ENCODE measurements at places on chromosomes 7 and 10. TPM values are rescaled to one million over a fixed set of nuclear protein-coding genes. Genes with fewer than 3 reads are reported as not detected.

DNA sequence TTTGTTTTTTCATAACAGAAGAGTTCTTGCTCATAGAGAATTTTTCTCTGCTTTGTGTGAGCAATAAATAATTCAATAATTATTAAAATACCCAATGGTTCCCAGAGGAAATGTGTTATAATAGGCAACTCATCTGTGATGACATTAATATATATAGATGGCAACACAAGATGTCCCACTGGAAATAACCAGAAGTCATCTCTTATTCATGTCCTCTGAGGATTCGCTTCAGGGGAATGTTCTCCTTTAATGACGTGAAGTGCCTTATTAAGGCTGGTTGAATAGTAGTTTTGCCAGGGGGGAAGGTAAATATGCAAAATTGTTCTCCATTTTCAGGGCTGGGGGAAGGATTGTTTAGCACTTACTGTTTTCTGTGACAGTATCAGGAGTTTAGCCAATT lies 3.1 kb downstream of the SLC39A12 start:
- peak; percentile 73 for DNase-seq
- no peak overlapping the region for H3K27ac ChIP-seq
- H3K4me1 ChIP-seq: peaks cover 27% of the 10 kb centered on the region

GRCh38 chr10:3757638-3758490 lies 27.1 kb downstream of the KLF6 start:
- H3K4me1 ChIP-seq: peaks cover 15% of the 10 kb centered on the region
- no peaks in the 10 kb centered on the region for H3K36me3 ChIP-seq
- no peak overlapping the region for H3K4me3 ChIP-seq
- H3K27ac ChIP-seq: no peak overlapping the region
- peak; percentile 35 for DNase-seq

DNA sequence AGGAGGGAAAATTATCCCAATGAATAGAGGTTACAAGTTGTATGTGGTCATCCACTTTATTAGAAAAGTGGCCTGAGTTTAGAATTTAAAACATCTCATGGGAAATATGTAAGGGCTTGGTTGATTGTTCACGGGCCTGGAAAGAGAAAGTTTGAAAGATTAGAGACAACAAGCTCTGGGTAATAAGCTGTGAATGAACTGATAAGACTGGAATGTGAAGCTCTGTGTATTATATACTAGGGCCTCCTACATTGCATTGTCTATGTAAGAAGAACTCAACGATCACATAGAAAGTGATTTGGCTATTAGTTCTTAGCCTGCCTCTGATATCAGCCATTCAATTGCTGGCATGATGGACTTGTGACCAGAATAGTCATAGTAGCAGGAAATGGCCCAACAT lies 199.2 kb upstream of the MAGI2 start:
- no peak overlapping the region for H3K27ac ChIP-seq
- DNase-seq: no peak
- no peaks in the 10 kb centered on the region for H3K4me1 ChIP-seq
- H3K4me3 ChIP-seq: no peak overlapping the region

DNA sequence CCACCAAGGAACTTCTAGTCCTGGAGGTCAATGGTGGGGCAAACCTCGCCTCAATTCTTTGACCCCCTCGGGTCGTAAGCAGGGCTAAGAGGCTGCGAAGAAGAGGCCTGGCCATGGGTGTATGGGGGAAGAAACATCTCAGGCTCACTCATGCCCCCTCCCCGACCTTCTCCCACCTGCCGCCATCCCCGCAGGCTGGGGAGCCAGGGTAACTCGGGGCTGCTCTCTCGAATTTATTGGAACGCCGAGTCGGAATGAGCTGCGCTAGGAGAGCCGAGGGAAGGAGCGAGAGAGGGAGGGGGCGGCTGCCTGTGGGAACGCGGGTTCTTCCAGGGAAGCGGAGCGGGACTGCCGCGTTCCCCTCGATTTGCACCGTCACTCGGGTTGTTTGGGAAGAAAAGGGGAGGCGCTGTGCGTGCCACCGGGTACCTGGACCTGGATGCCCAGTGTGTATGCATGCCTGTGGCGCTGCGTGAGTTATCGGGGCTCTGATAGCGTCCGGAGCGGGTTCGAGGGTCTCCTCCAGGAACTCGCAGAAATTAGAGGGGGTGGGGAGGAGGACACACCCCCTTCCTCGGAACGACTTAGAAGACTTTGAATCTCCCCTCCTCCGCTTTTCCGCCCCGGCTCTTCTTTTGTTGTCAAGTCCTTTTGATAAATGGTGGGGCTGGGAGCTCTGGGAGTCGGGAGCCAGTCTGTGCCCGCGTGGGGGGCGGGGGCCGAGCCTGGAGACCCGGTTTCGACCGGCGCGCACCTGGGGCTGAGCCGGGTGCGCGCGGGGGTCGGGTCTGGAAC lies 1.8 kb upstream of the ZNF503 start:
- DNase-seq: peak; percentile 75
- H3K36me3 ChIP-seq: no peaks in the 10 kb centered on the region
- peak overlapping the region; percentile 93 for H3K4me3 ChIP-seq
- no peaks in the 10 kb centered on the region for H3K27me3 ChIP-seq

PRKCQ gene
- not detected for polyA plus RNA-seq

PDK4 gene
- 1.2 TPM for polyA plus RNA-seq

DNA sequence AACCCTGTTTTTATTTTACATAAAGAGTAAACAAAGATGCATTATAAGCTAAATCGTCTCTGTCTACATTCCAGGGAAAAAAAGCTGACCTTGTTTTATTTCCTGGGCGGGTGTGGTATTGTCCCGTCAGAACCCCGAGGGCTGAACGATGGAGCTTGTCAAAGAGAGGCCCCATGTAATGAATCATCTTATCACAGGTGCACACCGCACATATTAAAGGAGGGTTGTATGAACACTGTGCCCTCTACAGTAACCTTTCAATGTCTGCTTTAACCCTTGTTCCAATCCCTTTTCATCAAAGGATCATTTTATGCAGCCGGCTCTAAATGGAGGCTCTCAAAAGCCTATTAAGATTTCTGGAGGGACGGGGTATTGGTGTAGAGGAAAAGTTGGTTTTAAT lies 158.5 kb upstream of the YAE1 start:
- H3K27ac ChIP-seq: no peak overlapping the region
- no peaks in the 10 kb centered on the region for H3K36me3 ChIP-seq
- no peak for DNase-seq
- peaks cover 7% of the 10 kb centered on the region for H3K27me3 ChIP-seq

- 0 out of 2 replicates have a peak, but pooled peaks cover 7% of the 10 kb centered on the region for H3K4me1 ChIP-seq
- H3K4me3 ChIP-seq: no peak overlapping the region
- H3K36me3 ChIP-seq: no peaks in the 10 kb centered on the region
- DNase-seq: no peak
- no peak overlapping the region for H3K27ac ChIP-seq
Observed at GRCh38 chr7:516216-516605, 3.4 kb downstream of the PDGFA start.

DOCK1 gene
- polyA plus RNA-seq: 21.2 TPM

- DNase-seq: peak; percentile 85
- peak overlapping the region; percentile 72 for H3K27ac ChIP-seq
- peak overlapping the region; percentile 3 for H3K4me3 ChIP-seq
- no peaks in the 10 kb centered on the region for H3K36me3 ChIP-seq
- H3K4me1 ChIP-seq: peaks cover 17% of the 10 kb centered on the region
Observed at GRCh38 chr10:30127120-30127541, 67.7 kb upstream of the JCAD start.

MRPS17 gene
- polyA plus RNA-seq: 22.3 TPM

DNA sequence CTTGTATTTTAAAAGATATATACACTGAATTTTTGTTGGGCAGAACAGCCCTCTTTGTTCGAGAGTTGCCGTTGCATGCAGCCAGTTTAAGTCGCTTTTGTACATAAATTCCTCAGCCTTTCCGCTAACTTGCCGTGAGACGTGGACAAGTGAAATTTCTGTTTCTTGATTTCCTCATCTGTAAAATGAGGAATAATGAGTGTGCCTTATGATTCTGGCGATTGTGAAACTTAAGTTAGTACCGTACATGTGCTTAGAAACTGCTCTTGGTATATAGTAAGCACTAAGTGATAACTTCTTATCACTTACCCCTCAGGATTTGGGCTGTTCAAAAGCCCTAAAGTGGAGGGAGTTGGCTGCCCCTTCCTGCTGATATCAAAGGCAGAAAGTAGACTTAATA lies 1.4 kb downstream of the CCNJ start:
- H3K27ac ChIP-seq: peak overlapping the region; percentile 77
- no peaks in the 10 kb centered on the region for H3K36me3 ChIP-seq
- DNase-seq: peak; percentile 75
- H3K4me3 ChIP-seq: peak overlapping the region; percentile 78
- H3K4me1 ChIP-seq: peaks cover 11% of the 10 kb centered on the region
- H3K27me3 ChIP-seq: no peaks in the 10 kb centered on the region

Data from GM23248 (cell line).